ENCODE measurements at places on chromosomes 11 and 22.

- no peak for DNase-seq
Measured at GRCh38 chr11:14081581-14082231, 119.2 kb downstream of the SPON1 start.

- DNase-seq: peak; percentile 36
Measured at GRCh38 chr11:18720808-18721560, 5.0 kb downstream of the IGSF22 start.

- no peak for DNase-seq
Measured at GRCh38 chr11:114298710-114299109, 2.5 kb downstream of the NNMT start.

- no peak for DNase-seq
Measured at GRCh38 chr11:121741351-121741760, 288.6 kb upstream of the SORL1-AS1 start.

GRCh38 chr11:35040221-35040942, 98.6 kb upstream of the CD44 start:
- no peak for DNase-seq

GRCh38 chr11:108002476-108002875, 6.2 kb upstream of the CUL5 start:
- no peak for DNase-seq

DNA sequence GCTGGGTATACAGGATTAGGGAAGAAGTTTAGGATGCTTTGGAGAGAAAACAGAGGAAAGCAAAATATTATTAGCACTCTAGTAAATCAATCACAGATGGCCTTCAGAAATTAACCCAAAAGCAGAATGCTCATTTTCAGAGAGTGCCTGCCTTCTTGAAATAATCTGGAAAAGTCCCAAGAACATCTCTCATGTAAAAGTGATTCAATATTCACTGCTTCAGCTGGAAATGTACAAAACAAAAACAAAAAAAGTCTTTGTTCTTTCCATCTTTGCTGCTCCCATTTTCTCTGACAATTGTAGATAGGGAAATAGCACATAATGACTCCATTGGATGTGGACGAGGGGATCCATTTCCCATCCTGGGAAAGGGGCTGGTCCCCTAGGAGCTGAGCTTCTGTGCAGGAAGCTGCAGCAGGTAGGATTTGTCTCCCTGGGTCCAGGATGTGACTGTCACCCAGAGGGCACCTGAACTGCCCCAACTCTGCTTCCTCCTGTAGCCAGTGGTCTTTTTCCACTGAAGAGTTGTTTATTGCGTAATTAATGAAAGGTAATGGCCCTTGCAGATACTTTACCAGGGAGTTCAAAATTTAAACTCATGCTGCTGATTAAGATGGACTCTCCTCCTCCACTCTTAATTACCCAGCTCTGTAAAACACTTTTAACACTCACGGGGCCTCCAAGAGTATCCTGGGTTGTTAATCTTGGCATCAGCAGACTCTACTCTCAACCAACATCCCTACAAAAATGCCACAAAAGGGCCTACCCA, 57.9 kb downstream of the SC5D start:
- DNase-seq: peak; percentile 83

DNA sequence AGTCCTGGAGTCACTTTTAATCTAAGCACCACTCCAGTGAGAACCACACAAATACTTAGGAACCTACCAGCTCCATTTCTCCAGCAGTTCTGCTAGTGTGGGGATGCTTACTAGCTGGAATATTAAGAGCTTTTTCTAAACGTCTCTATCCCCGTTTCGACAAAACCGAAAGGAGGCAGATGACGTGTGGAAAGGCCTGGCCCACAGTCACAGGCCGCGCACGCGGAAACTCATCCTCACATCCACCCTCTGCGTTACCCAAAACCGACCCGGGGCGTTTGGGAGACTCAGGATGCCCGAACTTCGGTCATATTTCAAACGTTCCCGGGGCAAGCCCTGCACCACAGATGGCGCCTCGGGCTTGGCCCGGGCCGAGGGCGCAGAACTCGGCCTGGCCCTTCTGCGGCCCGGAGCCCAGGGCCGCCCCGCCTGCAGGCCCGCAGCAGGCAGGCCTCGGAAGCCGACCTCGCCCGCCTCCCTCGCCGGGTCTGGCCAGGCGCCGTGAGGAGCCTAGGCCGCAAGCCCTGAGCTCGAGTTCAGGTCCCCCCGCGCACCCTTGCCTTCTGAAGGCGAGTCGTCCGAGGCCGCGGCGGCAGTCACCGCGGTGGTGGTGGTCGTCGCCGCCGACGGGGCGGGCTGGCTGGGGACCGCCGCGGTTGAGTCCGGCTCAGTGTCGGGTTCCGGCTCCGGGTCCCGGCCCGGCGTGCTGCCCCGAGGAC, 473 bp downstream of the FNBP4 start:
- DNase-seq: peak; percentile 19

- no peak for DNase-seq
Measured at GRCh38 chr22:47805394-47805935, 1043.0 kb downstream of the TBC1D22A start.

DNA sequence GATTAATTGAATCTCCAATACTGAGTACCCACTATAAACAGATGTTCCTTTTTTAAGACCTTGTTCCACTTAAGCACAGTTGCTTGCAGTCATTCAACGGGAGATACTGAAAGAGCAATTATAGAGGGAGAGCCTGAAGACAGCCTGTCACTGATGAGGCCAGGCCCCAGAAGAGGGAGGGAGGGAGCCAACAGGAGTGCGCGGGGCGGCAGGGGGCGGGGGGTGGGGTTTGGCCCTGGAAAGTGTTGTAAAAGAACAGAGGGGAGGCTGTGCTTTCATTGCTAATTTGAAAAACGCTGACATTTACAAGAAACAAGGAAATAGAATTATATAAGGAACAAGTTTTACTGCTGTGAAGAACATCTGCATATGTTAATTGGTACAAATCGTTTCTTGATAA, 53.1 kb downstream of the MAP6 start:
- DNase-seq: no peak

DNA sequence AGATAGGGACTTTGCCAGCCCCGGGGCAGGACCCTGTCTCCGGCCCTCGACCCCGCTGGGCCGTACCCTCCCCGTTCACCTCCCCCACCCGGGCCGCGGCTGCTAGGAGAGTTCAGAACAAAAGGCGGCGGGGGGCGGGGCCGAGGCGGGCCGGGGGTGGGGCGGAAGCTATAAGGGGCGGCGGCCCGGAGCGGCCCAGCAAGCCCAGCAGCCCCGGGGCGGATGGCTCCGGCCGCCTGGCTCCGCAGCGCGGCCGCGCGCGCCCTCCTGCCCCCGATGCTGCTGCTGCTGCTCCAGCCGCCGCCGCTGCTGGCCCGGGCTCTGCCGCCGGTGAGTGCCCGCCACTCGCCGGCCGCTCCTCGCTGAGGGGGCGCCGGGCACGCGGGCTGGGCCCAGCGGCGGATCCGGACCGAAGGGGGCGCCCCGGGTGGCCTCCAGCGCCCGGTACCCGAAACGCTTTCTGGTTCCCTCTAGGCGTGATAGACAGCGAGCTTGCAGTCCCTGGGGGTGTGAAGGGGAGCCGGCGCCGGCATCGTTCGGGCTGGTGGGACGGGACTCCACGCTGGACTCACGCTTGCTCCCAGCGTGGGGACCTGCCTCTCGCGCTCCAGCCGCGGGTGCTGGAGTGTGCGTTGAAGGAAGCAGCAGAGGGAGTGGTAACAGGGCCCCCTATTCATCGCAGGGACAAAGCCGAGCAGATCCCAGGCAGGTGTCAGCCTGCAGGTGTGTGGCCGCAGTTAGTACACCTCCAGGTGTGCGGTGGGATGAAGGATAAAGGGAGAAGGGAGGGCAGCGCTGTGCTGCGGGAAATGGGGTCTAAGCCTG, at the start of gene MMP11:
Gene MMP11 (plus strand): TSS at position 201 of the 825 bp plus-strand sequence. CDS start 22 bp downstream, at position 223.
- no peak for DNase-seq

DNA sequence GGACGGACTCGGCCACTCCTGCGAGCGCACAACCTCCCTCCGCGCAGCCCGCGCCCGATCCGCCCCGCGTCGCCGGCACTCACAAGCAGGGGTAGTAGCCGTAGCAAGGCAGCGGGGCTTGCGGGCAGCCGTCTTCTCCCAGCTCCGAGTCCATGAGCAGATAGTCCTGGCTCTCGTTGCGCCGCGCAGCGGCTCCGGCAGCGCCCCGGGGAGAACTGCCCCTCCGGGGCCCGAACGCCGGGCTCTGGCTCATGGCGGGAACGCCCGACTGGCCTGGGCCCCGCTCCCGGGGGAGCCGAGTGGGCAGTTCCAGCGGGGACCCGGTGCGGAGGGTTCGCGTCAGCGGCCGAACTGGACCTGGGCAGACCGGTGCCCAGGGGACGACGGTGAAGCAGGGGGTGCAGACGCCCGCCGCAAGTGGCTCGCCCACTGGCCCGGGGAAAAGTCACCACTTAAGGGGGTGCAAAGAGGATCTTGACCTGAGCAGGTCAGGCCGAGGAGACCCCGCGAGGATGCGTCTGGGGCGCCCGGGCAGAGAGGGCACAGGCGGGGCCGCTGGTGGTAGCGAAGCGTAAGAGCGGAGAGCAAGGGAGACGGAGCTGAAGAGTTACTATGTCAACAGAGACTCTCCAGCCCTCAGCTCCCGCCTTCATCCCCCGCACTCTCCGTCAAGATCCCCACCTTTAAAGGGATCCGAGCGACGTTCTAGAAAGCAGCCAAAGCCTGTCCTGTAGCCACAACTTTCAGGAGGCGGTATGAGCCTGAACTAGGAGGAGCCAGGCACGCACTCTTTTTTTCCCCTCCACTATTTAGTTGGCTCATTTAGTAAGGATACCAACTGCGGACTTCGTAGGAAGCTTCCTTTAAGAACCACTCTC, at the start of gene TRPC6:
Gene TRPC6 (minus strand): TSS at position 757 of the 878 bp plus-strand sequence. CDS start 504 bp downstream, at position 253.
- no peak for DNase-seq

DNA sequence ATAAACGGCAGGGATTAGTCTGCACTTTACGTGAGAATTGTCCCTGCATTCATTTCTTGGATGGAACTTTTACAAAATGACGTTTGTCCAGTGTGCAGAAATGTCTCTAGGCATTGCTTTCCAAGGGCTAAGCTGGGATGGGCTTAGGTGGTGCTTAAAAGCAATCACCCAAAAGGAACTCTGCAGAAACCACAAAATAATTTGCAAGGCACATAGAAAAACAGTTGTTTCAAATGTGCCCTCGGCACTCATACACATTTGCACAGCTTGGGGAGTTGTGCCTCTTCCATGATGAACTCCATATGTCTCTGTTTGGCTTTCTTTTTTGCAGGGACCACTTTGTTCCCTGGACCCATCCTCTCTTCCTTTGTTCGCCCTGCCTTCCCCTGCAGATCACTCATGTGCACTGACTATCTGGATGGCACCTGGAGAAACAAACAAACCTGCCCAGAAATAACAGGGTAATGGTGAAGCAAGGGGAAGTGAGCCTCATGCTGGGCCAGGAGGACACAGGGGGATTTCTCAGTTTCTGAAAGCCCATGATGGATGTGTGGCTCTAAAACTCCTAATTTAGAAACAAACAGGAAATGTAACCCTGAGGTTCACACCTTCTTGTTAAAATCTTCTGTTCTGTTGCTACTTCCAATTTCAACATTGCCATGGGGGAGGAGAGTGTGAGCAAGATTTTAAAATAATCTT, 150.2 kb downstream of the SNX19 start:
- no peak for DNase-seq

- no peak for DNase-seq
Measured at GRCh38 chr11:66146074-66146473, 76.0 kb downstream of the PACS1 start.

GRCh38 chr11:70524096-70524922, 126.0 kb downstream of the CTTN start:
- no peak for DNase-seq

DNA sequence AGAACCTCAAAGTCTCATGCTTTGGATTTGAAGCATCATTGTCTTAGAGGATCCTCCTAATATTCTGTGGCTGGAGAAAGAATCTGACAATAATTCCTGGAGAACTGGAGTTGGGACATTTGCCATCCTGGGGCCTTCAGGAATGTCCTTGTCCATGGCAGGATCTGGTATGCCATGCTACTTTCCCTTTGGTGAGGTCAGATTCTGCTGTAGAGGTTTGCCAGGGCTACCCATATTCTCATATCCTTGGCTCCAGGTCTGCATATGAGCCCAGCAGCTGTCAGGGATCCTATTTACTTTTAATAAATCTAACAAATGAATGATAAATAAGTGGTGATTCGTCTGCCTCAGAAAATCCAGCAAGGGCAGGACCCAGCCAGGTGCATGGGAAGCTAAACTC, 35.0 kb downstream of the ARL14EP start:
- no peak for DNase-seq

DNA sequence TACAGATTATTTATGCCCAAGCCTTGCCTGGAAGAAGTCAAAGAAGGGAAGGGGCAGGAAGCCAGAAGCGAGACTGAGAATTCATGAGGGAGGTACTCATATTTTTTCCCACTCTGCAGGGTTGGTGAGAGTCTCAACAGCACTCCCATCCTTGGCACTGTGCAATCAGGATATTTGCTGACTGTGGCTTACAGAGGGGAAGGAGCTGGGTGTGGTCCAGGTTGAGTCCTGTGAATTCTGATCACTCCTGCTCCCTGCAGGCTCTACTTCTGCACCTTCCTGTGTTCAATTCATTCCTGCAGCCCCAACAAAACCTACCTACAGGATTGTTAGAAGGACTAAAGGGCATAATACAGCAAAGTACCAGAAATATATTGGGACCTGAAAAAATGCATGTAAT, 530.5 kb downstream of the INSC start:
- DNase-seq: no peak

- no peak for DNase-seq
Measured at GRCh38 chr11:69156673-69157155, 979 bp downstream of the SMIM38 start.

DNA sequence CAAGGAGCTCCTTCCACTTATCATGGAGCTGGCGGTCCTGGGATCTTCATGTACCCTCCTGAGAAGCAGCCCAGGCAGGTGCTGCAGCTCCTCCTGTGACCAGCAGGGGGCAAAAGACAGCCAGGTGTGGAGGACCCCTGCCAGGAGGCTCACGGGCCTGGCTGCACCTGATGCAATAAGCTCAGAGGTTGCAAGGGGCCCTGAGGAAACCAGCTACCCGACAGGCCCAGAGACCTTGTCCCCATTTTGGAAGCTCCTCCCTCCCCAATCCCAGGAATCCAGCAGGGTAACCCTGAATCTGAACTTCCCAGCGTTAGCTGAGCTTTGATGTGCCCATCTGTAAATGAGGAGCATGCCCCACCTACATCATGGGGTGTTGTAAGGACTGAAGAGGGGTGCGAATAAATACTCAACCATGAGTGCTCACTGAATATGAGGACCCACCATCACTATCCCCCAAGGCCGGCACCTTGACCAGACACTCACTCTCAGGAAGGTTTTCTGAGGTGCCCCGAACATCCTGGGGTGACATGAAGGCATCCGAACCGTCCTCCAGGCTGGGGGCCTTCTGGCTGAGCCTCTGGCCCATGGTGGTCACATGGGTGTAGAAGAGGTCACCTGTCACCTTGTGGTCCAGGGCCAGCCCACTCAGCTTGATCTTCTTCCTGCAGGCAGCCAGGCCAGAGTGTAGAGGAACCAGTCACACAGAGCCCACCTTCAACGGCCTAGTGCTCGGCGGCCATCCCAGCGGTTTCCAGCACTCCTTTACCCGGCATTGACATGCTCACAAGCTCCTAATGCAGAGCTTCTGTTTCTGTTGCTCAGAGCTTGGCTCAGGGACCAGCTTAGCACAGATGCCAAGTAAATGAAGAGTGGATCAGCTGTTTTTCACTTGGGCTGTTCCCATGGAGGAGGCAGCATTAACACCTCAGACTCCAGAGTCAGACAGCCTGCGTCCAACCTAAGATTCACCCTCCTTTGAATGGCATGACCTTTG, 21.7 kb downstream of the SLC43A1 start:
- no peak for DNase-seq
